Glutamatergic neuron (in vitro differentiated cells): ENCODE measurements at places on chromosomes 2 and 18. TPM values are rescaled to one million over a fixed set of nuclear protein-coding genes. Genes with fewer than 3 reads are reported as not detected.

DNA sequence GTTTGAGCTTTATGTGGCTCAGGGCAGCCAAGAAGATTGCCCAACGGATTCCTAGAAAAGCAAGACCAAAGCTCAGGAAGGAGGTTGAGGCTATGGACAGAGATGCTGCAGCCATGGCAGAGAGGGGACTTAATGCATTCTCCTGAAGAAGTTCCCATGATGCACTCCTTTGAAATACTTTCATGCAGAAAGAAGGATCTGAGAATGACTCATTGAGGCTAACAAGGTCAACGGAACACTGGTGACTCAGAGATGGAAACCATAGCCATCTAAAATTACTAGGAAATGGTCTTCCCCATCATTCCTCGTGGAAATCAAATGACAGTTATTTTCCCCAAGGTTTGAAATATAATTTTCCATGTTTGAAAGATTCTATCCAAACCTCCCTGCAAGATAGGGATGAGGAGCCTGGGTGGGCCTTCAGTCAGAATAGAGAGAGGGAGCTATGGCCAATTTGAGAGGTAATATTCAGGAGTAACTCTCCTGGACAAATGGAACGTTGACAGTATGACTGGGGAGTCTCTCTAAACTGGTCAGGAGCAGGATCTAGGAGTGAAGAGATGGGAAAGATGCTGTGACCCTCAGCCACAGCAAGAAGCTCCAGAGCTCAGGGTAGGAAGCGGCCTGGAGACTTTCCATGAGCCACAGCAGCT lies 63.0 kb downstream of the REEP1 start:
- H3K4me3 ChIP-seq = no peak overlapping the region
- peaks cover 27% of the 10 kb centered on the region for H3K4me1 ChIP-seq
- H3K27ac ChIP-seq = peak overlapping the region; percentile 69
- no peak for DNase-seq
- peaks cover 7% of the 10 kb centered on the region for H3K27me3 ChIP-seq

DNA sequence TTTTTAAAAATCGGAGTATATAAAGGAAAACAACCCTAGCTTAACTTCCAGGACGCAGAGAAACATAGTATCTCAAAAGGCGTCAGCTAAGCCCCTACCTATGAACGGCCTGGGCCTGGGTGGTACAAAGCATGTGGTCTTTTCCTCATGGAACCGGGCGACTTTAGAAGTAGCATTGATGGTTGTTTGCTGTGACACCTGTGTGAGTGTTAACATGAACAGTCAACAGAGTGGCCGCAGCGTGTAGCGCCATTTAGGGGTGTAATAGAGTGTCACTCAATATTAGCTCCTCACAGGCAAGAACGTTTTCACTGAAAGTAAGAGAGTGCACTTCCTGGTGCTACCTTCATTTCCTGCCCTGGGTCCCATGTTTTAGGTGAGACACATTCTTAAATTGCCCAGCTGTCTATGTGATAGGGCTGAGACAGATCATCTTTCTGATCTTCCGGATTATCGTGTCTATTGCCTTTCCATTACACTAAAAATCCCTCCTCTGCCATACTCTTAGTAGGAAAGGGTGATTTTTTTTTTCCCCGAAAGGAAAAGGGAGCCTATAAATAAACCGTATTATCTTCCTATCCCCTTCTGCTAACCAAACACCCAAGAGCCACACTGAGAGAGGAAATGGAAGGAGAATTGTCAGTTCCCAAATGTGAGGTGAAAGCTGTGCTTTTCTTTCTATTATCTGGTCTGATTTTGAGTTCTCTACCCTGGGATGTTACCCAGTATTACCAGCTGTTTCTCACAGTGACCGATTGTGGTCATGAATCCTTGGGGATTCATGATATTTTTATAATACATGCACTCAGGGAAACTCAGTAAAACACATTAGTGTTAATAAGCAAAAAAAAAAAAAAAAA lies 1.3 kb downstream of the GORASP2 start:
- H3K4me3 ChIP-seq = peak overlapping the region; percentile 94
- peak overlapping the region; percentile 28 for H3K27ac ChIP-seq
- H3K36me3 ChIP-seq = no peaks in the 10 kb centered on the region

GRCh38 chr2:10544252-10544651 lies 96.1 kb upstream of the ODC1 start:
- peaks cover 11% of the 10 kb centered on the region for H3K4me1 ChIP-seq
- no peaks in the 10 kb centered on the region for H3K36me3 ChIP-seq
- H3K27me3 ChIP-seq = peaks cover 3% of the 10 kb centered on the region
- DNase-seq = no peak
- no peak overlapping the region for H3K27ac ChIP-seq

DNA sequence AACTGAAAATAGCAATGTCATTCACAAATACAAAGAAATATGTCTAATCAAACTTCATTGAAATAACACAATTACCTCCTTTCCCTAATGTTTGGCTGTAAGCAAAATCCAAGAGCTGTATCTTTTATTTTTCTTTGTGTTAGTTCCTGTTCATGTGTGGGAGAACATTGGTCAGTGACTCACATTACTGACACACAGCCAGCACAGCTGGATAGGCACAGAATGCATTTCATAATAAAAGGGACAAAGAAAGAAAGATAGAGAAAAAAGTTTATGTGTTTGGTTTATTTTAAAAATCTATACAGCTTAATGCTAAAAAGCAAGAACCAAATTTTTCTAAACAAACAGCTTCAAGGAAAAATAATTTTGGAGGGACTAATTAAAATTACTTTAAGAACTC lies 185.6 kb upstream of the COL3A1 start:
- H3K36me3 ChIP-seq = no peaks in the 10 kb centered on the region
- DNase-seq = no peak
- H3K27me3 ChIP-seq = no peaks in the 10 kb centered on the region
- H3K27ac ChIP-seq = no peak overlapping the region

DNA sequence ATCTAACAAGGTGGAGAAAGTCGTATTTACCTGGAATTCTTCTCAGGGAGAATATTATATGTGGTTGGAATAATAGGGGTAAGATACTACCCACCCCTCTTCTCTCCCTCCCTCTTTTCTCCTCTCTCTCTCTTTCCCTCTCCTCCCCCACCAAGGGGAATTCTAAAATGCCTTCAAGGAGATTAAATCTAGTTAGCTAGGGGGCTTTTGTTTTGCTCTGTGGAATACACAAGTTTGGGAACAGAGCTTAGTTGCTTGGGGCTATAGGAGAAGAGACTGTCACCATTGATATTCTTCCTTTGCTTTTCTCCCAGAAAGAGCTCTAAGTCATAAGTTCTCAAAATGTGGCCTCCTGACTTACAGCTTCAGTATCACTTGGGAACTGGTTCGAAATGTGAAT lies 34.5 kb downstream of the TAF1B start:
- H3K27ac ChIP-seq = no peak overlapping the region
- H3K4me1 ChIP-seq = no peaks in the 10 kb centered on the region
- DNase-seq = no peak
- H3K4me3 ChIP-seq = no peak overlapping the region
- peaks cover 4% of the 10 kb centered on the region for H3K36me3 ChIP-seq
- no peaks in the 10 kb centered on the region for H3K27me3 ChIP-seq

DNA sequence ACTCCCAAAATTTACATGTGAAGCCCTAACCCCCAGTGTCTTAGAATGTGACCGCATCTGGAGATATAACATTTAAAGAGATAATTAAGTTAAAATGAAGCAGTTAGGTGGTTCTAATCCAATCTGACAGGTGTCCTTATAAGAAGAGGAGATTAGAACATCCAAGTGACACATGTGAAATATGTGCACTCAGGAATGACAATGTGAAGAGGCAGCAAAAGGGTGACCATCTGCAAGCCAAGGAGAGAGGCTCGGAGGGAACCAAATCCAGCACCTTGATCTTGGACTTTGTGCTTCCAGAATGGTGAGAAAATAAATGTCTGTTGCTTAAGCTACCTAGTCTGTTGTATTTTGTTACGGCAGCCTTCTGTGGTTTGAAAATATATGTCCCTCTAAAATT lies 165.4 kb downstream of the FIGN start:
- no peak overlapping the region for H3K4me3 ChIP-seq
- H3K4me1 ChIP-seq = no peaks in the 10 kb centered on the region
- peaks cover 2% of the 10 kb centered on the region for H3K27me3 ChIP-seq
- no peaks in the 10 kb centered on the region for H3K36me3 ChIP-seq
- DNase-seq = no peak

GRCh38 chr2:71939588-71940535 lies 207.8 kb downstream of the CYP26B1 start:
- H3K27ac ChIP-seq = peak overlapping the region; percentile 89
- H3K36me3 ChIP-seq = peaks cover 4% of the 10 kb centered on the region

GRCh38 chr18:27400001-27400400 lies 214.9 kb upstream of the CHST9 start:
- DNase-seq = no peak
- H3K4me1 ChIP-seq = peaks cover 7% of the 10 kb centered on the region
- no peak overlapping the region for H3K4me3 ChIP-seq
- H3K27me3 ChIP-seq = no peaks in the 10 kb centered on the region
- no peak overlapping the region for H3K27ac ChIP-seq

DNA sequence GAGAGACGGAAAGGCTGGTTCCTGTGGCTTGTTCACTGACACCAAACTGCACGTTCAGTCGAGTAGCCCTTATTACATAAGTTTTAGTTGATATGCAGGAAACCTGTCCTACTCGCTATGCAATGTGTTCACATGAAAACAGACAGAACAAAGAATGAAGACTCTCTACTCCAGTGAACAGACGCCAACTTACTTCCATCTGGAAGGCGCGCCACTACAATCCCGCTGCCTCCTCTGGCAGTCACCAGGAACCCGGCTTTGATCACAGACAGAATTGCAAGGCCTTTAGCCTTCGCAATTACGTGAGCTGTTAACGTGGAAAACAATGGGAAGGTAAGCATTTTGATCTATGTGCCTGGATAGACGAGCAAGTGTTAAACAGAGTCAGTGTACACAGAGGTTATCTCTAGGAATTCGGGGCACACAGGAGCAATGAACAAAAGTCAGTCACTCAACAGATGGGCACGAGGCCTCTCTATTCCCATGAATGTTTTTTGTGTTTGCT lies 14.2 kb downstream of the SH3YL1 start:
- H3K27ac ChIP-seq = no peak overlapping the region
- no peaks in the 10 kb centered on the region for H3K36me3 ChIP-seq
- peaks cover 2% of the 10 kb centered on the region for H3K27me3 ChIP-seq
- no peak for DNase-seq
- H3K4me3 ChIP-seq = no peak overlapping the region

DNA sequence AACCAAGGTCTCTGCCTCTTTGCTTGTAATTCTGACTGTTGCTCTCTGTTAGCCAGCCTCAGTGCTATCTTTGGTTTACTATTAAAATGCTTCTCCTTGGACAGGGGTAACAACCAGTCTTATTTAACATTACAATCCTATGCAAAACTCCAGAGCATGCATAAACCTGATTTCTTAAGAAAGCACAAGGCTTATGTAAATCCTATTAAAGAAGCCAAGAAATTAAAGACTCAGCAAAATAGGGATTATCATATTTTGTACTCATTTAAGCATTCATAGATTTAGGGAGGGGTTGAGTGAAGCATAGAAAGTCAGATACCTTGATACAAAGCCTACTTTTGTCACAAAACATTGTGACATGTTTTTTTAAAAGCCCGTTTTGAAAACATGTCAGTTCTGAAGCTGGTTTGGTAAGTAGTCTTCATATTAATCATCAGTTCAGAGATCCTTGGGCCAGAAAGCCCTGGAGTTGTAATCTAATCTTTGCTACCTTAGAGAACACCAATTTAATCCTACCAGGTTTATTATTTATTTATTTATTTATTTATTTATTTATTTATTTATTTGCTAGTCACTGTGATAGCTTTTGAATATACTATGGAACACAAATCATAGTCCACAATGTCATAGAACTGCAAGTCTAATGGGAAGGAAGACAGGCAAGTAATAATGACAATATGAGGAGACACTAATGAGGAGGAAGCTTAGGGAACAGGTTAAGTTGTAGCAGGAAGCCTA lies 158.0 kb upstream of the HNMT start:
- H3K4me1 ChIP-seq = no peaks in the 10 kb centered on the region
- H3K27me3 ChIP-seq = no peaks in the 10 kb centered on the region
- H3K4me3 ChIP-seq = no peak overlapping the region
- peaks cover 6% of the 10 kb centered on the region for H3K36me3 ChIP-seq
- no peak overlapping the region for H3K27ac ChIP-seq

DNA sequence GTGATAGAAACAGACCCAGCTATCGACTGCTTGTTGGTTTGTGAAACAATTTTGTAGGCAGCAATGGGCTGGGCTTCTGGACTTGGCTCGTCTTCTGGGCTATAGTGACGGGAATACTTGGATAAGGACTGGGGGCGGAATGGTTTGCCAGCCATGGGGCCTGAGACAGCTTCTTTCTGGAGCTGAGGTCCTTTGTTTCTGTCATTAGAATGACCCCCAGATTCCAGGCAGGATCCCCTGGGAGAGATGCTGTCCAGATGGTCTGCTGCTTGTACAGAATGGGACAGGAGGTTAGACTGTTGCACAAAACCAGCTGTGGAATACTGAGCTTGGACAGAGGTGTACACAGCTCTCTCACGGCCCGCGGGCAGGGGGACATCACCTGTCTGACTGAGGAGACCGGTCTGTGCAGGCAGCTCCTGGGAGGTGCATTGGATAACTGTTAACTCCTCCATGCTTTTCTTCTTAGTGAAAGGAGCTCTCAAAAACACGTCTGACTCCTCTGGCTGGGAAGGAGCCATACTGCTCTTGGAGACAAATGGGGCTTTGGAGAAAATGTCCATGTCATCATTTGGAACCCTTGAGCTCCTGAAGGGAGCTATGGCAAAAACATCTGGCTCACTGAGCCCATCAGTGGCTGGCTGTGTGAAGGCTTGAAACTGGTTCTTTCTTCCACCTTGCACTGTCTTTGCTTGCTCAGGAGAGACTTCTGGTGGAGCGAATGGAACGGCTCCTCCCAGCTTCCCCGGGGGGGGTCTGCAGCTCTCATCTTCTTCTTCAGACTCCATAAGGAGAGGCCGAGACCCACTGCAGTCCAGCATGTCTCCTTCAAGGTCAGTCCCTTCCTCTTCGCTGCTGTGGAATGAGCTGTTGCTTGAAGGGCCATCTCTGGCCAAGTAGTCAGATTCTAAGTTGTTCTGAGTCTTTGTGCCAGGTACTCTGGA lies 28.6 kb upstream of the NFU1 start:
- peak overlapping the region; percentile 96 for H3K27ac ChIP-seq
- peak; percentile 47 for DNase-seq
- peak overlapping the region; percentile 67 for H3K4me3 ChIP-seq
- H3K36me3 ChIP-seq = peaks cover 4% of the 10 kb centered on the region
- peaks cover 23% of the 10 kb centered on the region for H3K4me1 ChIP-seq

Gene IKZF2
- 1.8 TPM for total RNA-seq

Gene ZNF385B
- total RNA-seq = not detected

Gene TMEM163
- total RNA-seq = 27.7 TPM

Gene CPS1
- total RNA-seq = 31.1 TPM
